CD4-positive, alpha-beta T cell treated with Interleukin-17A for 1 hour (primary cell): ENCODE measurements at places on chromosomes 1 and 21.

DNA sequence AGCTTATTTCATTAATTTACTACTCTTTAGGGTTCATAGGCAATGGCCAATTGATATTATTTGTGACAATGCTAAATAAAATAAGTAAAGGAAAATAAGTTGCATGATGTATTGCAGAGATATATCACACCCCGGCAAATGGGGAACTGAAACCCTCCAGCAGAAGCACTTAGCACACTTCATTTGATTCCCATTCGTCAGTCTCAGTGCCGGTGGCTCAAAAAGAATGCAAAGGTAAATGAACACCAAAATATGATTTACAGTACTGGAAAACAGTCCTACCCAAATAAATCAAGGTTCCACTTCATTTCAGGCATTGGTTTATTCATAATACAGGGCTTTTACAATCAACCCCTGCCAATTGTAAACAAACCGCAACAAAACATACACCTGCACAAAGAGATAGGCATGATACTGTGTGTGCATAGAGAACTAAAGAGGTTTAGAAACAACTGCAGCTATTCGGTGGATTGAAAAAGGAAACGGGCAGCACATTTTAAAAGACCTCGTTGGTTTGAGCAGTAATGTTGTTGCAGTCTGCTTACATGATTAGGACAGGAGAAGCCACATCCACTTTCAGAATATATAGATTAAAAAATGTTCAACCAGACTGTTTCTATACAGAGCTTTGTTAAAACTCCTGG is 1019.2 kb downstream of the TTLL7 start:
- no peak for DNase-seq

DNA sequence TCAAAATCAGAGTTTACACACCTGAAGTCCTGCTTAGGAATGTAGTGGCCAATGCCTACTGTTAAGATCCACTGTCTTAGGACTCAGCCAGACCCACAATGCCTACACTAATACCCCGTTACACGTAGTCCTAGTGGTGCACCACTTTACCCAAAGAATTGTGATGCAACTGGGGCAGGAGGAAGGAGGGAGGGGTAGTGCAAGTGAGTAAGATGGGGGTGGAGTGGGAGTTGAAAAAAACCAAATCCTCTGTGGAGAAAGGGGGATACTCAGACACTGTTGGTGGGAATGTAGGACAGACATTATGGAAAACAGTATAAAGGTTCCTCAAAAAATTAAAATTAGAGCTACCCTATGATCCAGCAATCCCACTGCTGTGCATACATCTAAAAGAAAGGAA is 19.5 kb downstream of the GLIS1 start:
- DNase-seq, result no peak

DNA sequence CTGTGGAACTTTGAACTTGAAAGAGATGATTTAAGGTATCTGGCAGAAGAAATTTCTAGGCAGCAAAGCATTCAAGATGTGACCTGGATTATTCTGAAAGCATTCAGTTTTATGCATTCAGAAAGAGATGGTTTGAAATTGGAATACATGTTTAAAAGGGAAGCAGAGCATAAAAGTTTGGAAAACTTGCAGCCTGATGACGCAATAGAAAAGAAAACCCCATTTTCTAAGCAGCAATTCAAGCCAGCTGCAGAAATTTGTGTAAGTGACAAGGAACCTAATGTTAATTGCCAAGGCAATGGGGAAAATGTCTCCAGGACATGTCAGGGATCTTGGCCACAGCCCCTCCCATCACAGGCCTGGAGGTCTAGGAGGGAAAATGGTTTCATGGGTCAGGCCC is 354.0 kb downstream of the ZNF326 start:
- DNase-seq, result no peak

GRCh38 chr1:84960371-84960770 is 36.5 kb downstream of the MCOLN2 start:
- DNase-seq, result no peak

DNA sequence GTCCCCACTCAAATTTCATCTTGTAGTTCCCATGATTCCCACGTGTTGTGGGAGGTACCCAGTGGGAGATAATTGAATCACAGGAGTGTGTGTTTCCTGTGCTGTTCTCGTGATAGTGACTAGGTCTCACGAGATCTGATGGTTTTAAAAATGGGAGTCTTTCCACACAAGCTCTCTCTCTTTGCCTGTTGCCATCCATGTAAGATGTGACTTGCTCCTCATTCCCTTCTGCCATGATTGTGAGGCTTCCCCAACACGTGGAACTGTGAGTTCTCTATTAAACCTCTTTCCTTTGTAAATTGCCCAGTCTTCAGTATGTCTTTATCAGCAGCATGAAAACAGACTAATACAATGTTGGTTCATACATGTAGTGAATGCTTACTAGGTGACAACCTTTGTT is 163.2 kb upstream of the PALMD start:
- no peak for DNase-seq

DNA sequence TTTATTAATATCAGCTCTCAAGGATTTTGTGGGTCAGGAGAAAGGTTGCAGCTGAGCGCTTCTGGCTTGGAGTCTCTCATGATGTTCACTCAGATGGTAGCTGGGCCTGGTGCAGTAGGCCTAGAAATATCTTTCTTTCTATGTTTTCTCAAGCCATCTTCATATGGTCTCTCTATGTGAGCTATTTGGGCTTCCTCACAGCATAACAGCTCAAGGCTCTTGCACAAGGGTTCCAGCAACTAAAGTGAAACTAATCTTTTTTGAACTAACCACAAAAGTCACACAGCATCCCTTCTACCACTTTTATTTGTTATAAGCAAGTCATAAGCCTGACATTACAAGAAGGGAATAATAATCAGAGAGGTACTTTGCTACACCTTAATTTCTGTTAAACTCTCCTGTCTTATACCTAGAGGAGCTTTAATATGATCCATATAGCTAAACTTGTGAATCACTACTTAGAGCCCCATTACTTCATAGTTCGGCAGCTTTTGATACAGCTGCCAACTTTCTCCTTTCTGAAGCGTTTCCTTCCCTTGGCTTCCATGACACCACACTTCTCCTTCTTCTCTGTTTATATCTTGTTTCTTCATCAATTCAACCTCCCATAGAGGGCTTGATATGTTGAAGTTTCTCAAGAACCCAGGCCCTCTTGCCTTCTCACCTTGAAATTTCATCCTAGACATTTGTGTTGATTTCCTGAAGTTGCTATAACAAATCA is 720.2 kb downstream of the LTN1 start:
- DNase-seq, result no peak

- DNase-seq, result no peak
Observed at GRCh38 chr1:194296201-194296600, 1109.8 kb upstream of the B3GALT2 start.

- DNase-seq, result no peak
Observed at GRCh38 chr1:108615544-108615943, 45.3 kb downstream of the HENMT1 start.

GRCh38 chr1:97350662-97351061 is 570.2 kb downstream of the DPYD start:
- DNase-seq, result no peak

GRCh38 chr1:117632269-117633067 is 26.6 kb downstream of the TENT5C start:
- DNase-seq, result no peak

DNA sequence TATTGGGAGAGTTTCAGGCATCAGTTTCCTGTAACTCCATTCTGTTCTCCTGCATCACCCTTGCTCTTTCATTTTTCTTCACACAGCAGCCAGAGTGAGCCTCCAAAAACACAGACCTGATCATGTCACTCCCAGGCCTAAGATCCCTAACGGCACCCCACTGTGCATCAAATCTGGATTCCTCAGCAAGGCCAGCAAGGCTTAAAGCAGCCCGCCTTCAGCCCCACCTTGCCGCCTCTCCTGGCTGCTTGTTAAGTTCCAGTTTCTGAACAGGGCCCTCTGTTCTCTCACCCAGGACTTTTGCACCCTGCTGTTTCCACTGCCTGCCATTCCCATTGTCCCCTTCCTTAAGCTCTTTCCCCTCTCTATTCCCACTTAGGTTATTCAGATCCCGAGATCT is 29.3 kb downstream of the C1orf116 start:
- DNase-seq, result no peak

GRCh38 chr1:121519042-121519755 is 334.4 kb downstream of the SRGAP2C start:
- peak; percentile 89 for DNase-seq

DNA sequence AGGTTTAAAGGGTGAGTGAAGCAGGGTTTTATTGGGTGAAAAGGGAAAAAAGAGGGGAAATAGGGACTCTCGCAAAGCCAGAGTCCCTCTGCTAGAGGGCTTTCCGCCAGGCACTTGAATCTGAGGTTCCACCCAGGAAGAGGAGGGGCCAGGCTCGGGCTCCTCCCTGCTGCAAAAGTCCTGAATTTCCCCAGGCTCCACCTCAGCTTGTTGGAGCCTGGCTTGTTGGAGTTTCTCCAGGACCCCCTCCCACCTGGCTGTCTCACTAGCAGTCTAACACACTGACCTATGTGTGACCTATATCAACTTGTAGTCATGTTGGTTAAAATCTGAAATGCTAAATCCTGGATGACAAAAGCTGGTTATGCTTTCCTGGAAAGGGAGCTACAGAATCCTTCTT is 25.5 kb downstream of the GBP2 start:
- DNase-seq, result no peak

- DNase-seq, result no peak
Observed at GRCh38 chr1:234618737-234619049, 8.7 kb upstream of the IRF2BP2 start.

GRCh38 chr1:209870151-209870831 is 42.5 kb downstream of the UTP25 start:
- no peak for DNase-seq

GRCh38 chr1:55156608-55157007 is 58.6 kb downstream of the USP24 start:
- no peak for DNase-seq

GRCh38 chr1:27489501-27489972 is 430 bp downstream of the WASF2 start:
- DNase-seq, result no peak

GRCh38 chr1:200288226-200288625 is 121.6 kb downstream of the ZNF281 start:
- DNase-seq, result no peak
